Stimulated activated CD4-positive, alpha-beta T cell treated with anti-CD3 and anti-CD28 coated beads, Interleukin-1b, Interleukin-23, amount 100 ng/mL, for 1 hour (primary cell): ENCODE measurements at places on chromosomes 3 and 15.

- no peak for DNase-seq
These were observed 92.0 kb upstream of the TSEN2 start for GRCh38 chr3:12392101-12392878.

- DNase-seq, result no peak
These were observed 1374.2 kb upstream of the ALCAM start for GRCh38 chr3:103992469-103992868.

- DNase-seq, result no peak
These were observed 53.1 kb downstream of the MCF2L2 start for GRCh38 chr3:183375337-183375736.

GRCh38 chr15:92614301-92614700 lies 41.3 kb downstream of the FAM174B start:
- no peak for DNase-seq

DNA sequence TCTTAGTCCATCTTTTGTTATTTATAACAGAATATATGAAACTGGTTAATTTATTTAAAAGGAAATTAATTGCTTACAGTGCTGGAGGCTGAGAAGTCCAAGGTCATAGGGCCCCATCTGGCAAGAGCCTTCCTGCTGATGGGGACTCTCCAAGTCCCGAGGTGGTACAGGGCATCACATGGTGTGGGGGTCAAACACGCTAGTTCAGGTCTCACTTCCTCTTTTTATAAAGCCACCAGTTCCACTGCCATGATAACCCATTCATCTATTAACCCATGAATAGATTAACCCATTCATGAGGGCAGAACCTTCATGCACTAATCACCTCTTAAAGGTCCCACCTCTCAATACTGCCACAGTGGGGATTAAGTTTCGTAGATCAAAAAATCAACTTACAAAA lies 659.3 kb downstream of the NAALADL2 start:
- no peak for DNase-seq

- DNase-seq, result no peak
These were observed 531 bp downstream of the LZTFL1 start for GRCh38 chr3:45841420-45841756.

DNA sequence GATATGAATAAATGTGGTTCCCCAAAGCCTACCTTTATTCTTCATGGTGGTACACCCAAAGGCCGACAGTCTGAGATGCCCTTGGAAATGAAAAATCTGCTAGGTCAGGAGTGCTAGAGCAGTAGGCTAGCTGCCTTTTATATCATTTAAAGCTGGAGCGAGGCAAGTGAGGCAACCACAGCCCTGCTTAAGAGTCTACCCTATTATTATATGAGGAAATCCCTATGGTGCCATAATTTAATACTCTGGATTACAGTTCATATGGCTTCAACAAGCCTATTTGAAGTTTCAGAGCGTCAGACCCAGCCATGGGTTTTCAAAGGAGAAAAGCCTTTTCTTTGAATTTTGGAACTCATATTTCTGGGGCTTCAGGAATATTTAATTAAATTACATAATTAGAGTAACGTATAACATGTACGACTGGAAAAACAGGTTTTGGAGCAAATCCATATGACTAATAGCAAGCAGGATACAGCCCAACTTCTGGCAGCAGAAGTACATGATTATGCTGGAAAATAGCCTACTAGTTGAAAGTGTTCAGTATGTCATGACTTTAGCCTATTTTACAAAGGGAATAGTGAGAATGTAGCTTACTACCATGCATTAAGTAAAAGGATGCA lies 18.0 kb upstream of the SLTM start:
- DNase-seq, result no peak

- no peak for DNase-seq
These were observed 2.0 kb downstream of the LIPC start for GRCh38 chr15:58433597-58434333.
